ENCODE measurements at places on chromosomes 5 and 9.

- no peak for DNase-seq
These were observed 442.2 kb upstream of the GRAMD2B start for GRCh38 chr5:125981016-125981415.

- DNase-seq, result no peak
These were observed 298.2 kb downstream of the CD180 start for GRCh38 chr5:66898241-66898995.

GRCh38 chr5:26432386-26432785, 606.0 kb downstream of the CDH9 start:
- no peak for DNase-seq

DNA sequence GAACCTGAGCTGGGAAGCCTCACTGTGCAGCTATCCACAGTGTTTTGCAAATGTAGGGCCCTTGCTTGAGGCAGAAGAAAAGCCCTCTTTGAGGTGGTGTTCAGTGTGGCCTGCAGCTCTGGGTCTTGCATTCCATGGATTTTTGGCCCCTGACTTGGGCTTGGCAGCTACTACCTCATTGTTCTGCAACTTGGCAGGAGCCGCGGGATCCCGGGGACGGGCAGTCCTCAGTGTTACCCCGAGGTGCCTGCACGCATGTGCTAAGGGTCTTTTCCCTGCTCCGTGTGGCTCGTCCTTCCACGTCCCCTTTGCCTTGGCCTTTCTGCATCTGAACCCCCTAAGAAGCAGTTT, 39.8 kb downstream of the NEK6 start:
- DNase-seq, result peak; percentile 38

DNA sequence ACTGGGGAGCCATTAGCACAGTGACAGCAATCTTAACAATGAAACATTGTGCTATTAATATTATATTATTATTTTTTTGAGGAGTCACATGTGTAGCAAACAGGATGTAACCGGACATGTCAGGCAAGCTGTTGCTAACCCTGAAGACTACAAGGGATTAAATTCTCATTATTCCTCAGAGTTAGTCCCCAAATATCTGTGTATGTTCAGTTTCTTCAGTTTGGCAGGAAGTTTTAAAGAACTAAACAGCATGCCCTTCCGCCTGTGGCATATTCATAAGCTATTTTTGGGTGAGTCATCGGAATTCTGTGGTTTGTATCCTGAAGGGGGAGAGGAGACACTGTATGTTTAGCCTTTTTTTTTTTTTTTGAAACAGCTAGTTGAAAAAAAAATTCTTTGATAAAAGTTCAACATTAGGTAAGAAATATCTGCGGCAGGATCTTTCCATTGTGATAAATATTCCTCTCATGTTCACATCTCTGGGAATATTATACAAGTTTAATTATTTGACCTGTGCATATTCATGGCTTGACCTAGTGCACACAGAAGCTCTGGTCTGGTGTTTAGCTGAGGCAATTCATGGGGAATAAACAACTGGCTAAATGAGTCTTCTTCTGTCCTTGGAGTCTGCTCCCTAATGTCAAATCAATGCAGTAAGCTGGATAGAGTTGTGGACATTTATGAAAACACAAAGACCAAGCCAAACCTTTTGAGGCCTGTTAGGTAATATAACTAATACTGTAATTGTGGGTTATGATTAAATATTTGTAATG, 202.7 kb upstream of the CDKN2B start:
- no peak for DNase-seq

- no peak for DNase-seq
These were observed 130.1 kb downstream of the GPBP1 start for GRCh38 chr5:57303985-57304384.

GRCh38 chr5:94442991-94443390, 175.4 kb downstream of the KIAA0825 start:
- DNase-seq, result no peak

- DNase-seq, result no peak
These were observed 25.9 kb downstream of the CPLX2 start for GRCh38 chr5:175897285-175897684.

GRCh38 chr9:27441741-27442070, 82.4 kb upstream of the IFNK start:
- no peak for DNase-seq

GRCh38 chr5:134053314-134053839, 48.6 kb upstream of the VDAC1 start:
- no peak for DNase-seq

GRCh38 chr9:136313111-136314055, 9.5 kb upstream of the CCDC187 start:
- DNase-seq, result no peak

- no peak for DNase-seq
These were observed 15.7 kb downstream of the SQSTM1 start for GRCh38 chr5:179836225-179837019.

- DNase-seq, result no peak
These were observed 33.6 kb upstream of the ERBIN start for GRCh38 chr5:65892801-65893200.

- no peak for DNase-seq
These were observed 164.1 kb downstream of the HMHB1 start for GRCh38 chr5:143976055-143976454.

GRCh38 chr9:14830057-14830456, 80.2 kb downstream of the FREM1 start:
- no peak for DNase-seq

DNA sequence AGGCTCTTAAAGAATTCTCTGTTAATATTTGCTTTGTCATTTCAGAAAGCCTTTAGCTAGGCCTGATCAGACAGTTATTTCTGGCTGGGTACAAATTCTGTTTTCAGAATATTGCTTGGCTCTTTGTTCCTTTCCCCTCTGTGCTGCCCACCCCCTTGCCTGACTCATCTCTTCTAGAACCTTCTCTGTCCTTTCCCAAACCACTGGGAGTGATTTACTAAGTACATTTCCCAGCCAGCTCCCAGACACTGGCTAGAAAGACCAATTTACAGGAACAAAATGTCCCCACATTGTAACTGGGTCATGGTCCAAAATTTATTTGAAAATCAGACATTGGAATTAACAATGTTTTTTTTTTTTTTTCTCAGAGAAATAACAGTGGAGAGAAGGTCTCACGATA, 133.1 kb upstream of the MAP1B start:
- no peak for DNase-seq

GRCh38 chr5:170296935-170297588, 515 bp downstream of the LCP2 start:
- no peak for DNase-seq

- DNase-seq, result no peak
These were observed 4.9 kb upstream of the FRRS1L start for GRCh38 chr9:109171926-109172325.

- DNase-seq, result no peak
These were observed 10.5 kb upstream of the SHB start for GRCh38 chr9:38079461-38080031.

DNA sequence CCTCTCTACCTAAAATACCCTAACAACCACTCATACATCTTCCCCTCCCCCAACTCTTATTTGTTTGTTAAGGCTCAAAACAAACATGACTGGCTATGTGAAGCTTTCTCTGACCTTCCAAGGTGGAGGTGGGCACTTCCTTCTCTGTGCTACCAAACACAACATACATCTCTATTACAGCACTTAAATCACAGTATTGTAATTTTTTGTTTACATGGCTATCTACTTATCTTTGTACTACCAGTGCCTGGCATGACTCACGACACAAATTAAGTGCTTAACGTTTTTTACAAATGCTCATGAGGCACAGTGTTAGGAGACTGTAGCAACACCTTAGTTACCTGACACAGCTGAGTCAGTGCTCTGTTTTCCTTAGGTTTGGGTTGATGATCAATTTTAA, 18.6 kb downstream of the HOMER1 start:
- DNase-seq, result no peak

Data from amygdala (tissue), 56 donors.